ENCODE measurements at places on chromosomes 7 and 10.

DNA sequence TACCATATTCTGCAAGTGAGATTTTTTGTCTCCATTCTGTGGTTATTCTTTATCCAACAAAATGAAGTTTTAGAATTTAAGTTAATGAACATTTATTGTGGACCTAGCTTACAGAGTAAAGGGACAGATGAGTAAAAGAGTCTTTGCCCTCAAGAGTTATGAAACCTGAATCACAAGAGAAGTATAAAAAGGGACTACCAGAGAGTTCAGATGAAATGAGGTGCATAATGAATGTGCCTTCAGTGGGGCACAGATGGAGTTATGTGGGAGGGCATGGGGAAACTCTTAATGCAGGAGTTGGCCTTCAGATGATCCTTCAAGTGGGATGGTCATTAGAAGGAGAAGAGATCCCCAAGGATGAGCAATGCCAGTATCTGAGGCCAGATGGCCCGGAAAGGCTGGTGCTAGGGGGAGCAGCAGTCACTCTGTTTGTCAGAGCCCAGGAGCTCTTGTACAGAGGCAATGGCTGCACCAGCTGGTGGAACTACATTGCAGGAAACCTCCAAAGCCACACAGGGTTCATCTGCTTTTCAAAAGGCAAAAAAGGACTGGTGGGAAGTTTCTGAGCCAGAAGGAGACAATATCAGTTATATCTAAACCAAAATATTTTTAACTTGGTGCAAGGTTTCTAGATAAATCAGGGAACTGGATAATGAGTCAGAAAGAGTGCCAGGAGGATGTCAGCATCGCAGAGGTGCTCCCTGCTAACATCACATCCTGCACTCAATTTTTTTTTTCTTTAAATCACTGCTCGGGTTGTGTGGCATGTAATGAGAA is 162.0 kb downstream of the KLF6 start:
- DNase-seq: no peak

DNA sequence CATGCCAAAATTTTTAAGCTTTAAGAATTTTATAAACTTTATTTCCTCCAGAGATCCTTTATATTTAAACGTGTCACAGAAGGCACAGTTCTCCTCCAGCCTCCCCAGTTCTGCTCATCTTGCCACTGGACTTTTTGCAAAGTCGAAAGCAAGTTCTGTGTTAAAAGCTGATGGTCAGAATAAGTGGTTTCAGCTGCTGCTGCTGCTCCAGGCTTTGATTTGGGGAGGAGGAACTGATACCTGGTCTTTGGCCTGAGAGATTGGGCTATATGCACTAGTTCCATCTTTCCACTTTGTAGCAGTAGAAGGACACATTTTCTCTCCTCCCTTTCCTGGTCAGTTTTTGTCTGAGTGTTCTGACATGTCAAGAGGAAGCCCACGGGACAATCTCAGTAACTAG is 435.9 kb upstream of the PHF14 start:
- no peak for DNase-seq

DNA sequence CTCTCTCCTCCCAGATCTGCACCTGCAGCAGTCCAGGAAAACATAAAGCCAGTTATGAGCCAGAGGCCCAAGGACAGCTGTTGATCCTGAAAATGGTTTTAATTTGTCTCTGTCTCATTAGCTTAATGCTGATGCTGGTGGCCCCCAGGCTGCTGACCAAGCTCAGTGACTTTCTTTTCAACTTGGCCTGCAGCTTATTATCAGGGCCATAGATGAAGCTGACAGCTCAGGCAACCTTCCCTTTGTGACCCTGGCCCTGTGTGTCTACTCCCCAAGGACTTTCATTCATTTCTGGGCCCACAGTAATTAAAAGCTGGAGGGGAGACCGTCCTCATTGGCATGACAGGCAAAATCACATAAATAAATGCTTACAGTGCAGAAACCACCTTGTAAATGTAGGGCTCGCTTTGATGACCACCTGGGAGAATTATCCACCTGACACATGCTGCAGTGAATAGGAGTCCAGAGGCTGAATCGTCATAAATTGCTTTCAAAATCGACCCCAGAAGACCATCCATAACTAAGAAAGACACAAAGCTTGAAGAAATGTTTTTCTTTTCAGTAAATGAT is 138.5 kb downstream of the NPY start:
- DNase-seq: no peak

- DNase-seq: no peak
These were observed 16.7 kb downstream of the DLG5 start for GRCh38 chr10:77909749-77910375.

DNA sequence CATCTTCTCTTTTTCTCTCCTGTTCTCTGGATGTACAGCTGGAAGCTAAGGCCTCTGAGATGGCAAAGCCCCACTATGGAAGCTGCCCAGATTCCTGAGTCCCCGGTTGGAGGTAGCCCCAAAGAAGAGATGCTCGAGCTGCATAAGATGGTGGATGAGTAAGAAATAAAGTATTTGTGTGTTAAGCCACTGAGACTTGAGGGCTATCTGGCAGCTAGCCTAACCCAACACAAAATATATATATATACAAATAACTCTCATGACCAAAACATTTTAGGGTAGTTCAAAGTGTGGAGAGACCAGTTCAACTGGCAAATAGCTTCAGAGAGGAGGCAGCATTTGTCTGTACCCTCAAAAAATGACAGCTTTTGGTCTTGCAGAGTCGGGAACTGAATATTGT is 72.4 kb upstream of the PDE1C start:
- DNase-seq: no peak

- no peak for DNase-seq
These were observed 5.4 kb upstream of the ADCYAP1R1 start for GRCh38 chr7:31046723-31047122.

DNA sequence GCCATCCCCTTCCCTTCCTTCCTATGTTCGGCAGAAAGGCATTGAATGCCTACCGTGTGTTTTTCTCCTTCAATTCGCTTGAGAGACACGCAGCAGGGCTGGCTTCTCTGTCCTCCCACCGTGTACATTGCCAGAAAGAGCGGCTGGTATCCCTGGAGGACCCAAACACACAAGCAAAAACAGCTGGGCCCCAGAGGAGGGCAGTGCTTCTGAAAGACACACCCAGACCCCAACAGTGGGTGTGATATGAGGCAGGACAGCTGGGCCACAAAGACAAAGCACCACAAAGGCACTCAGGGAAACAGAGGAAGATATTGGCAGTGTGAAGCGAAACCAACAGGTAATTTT is 133.1 kb upstream of the SH2B2 start:
- no peak for DNase-seq

Measured in CD4-positive, alpha-beta T cell treated with Interleukin-15 for 1 hour (primary cell).